ENCODE measurements at places on chromosomes 6 and 20. TPM values are rescaled to one million over a fixed set of nuclear protein-coding genes. Genes with fewer than 3 reads are reported as not detected.

DNA sequence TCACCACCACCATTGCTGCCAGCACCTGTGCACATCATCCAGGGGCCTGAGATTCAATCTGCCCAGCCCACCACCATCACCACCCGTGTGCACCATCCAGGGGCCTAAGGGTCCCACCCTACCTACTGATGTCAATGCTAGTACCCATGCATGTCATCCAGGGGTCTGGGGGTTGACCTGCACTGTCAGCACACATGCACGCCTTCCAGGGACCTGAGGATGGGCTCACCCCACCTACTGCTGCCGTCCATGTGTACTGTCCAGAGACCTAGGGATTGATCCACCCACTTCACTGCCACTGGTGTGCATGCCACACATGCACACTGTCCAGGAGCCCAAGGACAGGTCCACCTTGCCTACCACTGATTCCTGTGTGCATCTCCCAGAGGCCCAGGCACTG lies 11.9 kb upstream of the OXT start:
- no peak for DNase-seq

TFAP2D gene
- total RNA-seq = not detected

SOX18 gene
- not detected for total RNA-seq

KIF25 gene
- total RNA-seq = not detected

- DNase-seq = no peak
Observed at GRCh38 chr6:125165776-125166175, 12.2 kb downstream of the TPD52L1 start.
